ENCODE measurements at places on chromosomes 4 and X.

DNA sequence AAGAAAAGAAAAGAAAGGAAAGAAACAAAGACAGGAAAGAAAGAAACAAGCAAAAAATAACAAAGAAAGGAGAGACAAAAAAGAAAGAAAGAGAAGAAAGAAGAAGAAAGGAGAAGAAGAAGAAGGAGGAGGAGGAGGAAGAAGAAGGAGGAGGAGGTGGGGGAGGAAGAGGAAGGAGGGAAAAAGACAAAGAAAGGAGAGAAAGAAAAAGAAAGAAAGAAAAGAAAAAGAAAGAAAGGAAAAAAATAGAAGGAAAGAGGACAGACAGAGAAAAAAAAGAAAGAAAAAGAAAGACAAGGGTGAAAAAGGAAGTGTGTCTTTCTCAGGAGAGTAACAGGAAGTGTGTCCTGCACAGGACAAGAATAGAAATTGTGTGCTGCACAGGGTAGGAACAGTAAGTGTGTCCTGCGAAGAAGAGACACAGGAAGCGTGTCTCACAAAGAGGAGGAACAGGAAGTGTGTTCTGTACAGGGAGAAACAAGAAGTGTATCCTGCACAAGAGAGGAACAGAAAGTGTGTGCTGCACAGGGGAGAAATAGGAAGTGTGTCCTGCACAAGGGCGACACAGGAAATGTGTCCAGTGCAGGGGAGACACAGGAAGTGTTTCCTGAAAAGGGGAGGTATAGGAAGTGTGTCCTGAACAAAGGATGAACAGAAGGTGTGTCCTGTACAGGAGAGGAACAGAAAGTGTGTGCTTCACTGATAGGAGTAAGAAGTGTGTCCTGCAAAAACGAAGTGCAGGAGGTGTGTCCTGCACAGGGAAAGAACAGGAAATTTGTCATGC lies 101.2 kb downstream of the ARSF start:
- DNase-seq: peak; percentile 57

DNA sequence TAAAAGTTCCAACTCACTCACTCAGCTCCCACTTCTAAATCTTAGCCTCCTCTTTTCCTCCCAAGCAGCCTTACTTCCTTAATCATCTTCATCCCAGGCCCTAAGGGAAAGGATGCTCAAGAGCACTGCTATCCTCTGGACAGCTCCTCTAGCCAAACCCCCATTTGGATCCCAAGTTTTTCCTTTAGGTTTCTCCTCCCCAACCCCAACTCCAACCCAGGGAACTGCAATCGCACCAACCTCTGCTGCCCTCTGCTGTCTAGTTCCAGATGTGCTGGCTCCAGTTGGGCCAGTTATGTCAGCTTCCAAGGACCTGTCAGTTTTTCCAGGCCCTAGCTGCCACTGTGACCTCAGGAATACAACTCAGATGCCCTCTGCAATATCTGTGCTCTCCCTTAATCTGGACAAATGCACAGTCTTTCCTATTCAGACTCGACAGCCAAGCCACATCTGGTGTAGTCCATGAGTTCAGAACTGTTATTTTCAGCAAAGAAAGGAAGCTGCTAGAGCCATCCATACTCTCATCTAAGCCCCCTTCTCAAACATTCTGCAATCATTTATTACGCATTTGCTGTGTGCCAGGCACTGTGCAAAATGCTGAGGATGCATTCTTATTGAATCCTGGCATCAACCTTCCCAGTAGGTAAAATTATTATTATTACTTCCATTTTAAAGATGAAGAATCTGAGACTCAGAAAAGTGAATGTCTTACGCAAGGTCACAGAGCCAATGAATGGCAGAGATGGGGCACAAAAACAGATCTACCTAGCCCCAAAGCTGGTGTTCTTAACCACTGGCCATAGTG lies 12.3 kb upstream of the XPNPEP2 start:
- peak; percentile 70 for DNase-seq

DNA sequence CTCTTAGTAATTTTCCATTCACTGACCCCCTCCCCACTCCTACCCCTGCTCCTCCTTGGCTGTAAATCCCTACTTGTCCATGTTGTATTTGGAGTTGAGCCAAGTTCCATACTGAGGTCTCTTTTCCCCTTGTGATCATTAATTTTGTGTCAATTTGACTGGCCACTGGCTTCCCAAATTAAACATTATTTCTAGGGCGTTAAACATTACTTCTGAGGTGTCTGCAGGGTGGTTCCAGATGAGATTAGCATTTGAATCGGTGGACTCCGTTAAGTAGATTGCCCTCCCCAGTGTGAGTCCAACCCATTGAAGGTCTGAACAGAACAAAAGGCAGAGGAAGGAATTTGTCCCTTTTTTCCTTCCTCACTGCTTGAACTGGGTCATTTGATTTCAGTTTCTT lies 25.7 kb downstream of the SLC39A8 start:
- no peak for DNase-seq

- peak; percentile 35 for DNase-seq
These were observed 2521.4 kb downstream of the ARAP2 start for GRCh38 chr4:33722800-33723516.

DNA sequence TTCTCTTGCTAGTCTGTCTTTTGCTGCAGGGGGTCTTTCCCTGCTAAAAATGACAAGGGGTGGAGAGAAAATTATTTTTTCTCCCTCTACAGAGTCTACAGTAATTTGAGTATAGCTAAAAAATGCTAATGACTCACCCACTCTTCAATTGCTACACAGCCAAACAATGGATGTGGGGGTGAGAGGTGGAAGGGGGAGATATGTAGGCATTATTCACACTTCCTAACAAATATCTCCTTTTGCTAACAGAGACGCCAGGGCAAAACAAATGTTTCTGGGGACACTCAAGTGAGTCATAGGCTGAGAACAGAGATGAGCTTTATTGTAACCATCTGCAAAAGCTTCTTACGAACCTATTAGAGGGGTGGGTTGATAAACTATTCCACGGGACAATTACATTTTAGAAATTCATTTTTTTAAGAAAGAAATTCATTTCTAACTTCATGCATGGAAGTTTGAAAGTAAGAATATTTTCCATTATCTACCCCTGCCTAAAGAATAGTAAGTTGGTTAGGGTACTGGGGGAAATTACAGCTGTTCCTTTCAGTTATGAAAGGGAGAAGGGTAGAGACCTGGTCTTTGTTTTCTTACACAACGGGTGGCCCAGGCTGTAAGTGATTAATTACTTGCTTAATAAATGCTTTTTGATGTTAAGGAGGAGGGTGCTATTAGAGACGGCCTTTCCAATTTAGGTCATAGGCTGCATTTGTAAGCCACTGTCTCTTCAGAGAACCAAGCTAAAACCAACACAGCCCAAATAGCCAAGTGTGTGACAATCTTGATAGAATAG lies 12.8 kb downstream of the SCD5 start:
- DNase-seq: peak; percentile 91

- DNase-seq: no peak
These were observed 27.0 kb downstream of the OTUD4 start for GRCh38 chr4:145153181-145153903.

GRCh38 chr4:53196882-53197771 lies 168.7 kb downstream of the SCFD2 start:
- DNase-seq: peak; percentile 70

DNA sequence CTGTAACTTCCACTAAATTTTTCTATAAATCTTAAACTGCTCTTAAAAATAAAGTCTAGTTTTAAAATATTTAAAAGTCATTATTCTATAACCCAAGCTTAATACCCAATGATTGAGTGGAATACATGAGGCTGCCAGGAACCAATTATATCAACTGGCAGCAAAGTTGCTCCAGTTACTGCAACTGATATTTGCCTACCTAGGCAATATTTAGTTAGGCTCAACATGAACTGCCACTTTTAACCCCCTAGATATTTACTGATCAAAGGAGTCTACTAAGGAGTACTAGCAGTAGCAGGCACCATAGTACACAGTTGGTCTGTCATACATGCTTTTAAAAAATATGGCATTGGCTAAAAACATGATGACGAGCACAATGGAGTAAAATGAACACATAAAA lies 29.9 kb upstream of the RADX start:
- DNase-seq: no peak

- no peak for DNase-seq
These were observed 1.6 kb upstream of the IDUA start for GRCh38 chr4:985123-985830.
